Hepatocyte (in vitro differentiated cells): ENCODE measurements at places on chromosomes 2 and 18. TPM values are rescaled to one million over a fixed set of nuclear protein-coding genes. Genes with fewer than 3 reads are reported as not detected.

DNA sequence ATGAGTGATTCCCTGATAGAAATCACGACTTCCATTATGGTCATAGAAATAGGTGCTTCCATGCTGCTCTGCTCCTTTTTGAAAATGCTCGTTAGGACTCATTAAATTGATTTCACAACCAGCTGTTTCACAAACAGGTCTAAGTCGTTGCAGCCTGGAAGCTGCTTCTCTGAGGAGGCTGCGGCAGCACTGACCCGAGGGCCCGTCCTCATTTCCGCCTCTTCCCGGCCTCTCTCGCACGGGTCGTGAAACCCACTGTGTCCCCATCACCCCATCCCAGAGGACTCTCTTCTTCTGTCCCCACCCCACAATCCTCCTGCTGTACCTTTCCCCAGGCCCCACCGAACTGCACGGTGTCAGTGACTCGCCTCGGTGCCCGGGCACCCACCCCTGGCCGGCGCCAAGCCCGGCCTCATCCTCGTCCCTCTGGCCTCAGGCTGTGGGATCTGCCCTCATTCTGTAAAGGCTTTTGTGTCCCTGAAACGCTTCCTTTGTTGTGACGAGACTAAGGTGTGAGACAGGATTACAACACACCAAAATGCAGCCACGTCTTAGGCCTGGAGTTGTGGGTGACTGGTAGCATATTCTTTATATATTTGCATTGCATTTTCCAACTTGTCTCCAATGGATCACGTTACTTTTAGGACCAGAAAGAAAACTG lies 112.7 kb upstream of the CTDP1 start:
- DNase-seq: no peak
- no peaks in the 10 kb centered on the region for H3K36me3 ChIP-seq
- peak overlapping the region; percentile 90 for H3K27ac ChIP-seq
- H3K4me1 ChIP-seq: peaks cover 13% of the 10 kb centered on the region
- H3K27me3 ChIP-seq: no peaks in the 10 kb centered on the region

GRCh38 chr2:86622519-86623042 lies 1.1 kb downstream of the RNF103 start:
- H3K27me3 ChIP-seq: no peaks in the 10 kb centered on the region
- peak; percentile 43 for DNase-seq
- peaks cover 21% of the 10 kb centered on the region for H3K4me1 ChIP-seq
- peaks cover 4% of the 10 kb centered on the region for H3K36me3 ChIP-seq

GRCh38 chr18:74598350-74599001 lies 806 bp downstream of the ZNF407 start:
- peak overlapping the region; percentile 41 for H3K4me3 ChIP-seq
- peaks cover 21% of the 10 kb centered on the region for H3K4me1 ChIP-seq
- no peaks in the 10 kb centered on the region for H3K27me3 ChIP-seq
- peak overlapping the region; percentile 98 for H3K27ac ChIP-seq

GRCh38 chr2:118246726-118247125 lies 158.5 kb downstream of the INSIG2 start:
- H3K27ac ChIP-seq: no peak overlapping the region
- H3K27me3 ChIP-seq: no peaks in the 10 kb centered on the region
- H3K4me3 ChIP-seq: no peak overlapping the region
- no peaks in the 10 kb centered on the region for H3K4me1 ChIP-seq

- no peaks in the 10 kb centered on the region for H3K36me3 ChIP-seq
- no peaks in the 10 kb centered on the region for H3K4me1 ChIP-seq
- no peak overlapping the region for H3K27ac ChIP-seq
- no peak for DNase-seq
- no peak overlapping the region for H3K4me3 ChIP-seq
Measured at GRCh38 chr18:37578182-37578678, 12.6 kb upstream of the CELF4 start.

GRCh38 chr2:128781166-128781565 lies 462.5 kb upstream of the HS6ST1 start:
- no peaks in the 10 kb centered on the region for H3K4me1 ChIP-seq
- no peaks in the 10 kb centered on the region for H3K27me3 ChIP-seq
- DNase-seq: no peak
- H3K4me3 ChIP-seq: no peak overlapping the region

- H3K27me3 ChIP-seq: no peaks in the 10 kb centered on the region
- no peak overlapping the region for H3K4me3 ChIP-seq
- H3K4me1 ChIP-seq: no peaks in the 10 kb centered on the region
- H3K27ac ChIP-seq: no peak overlapping the region
Measured at GRCh38 chr2:42663106-42663780, 94.8 kb downstream of the MTA3 start.

GRCh38 chr2:56449002-56449431 lies 265.2 kb downstream of the CCDC85A start:
- no peak overlapping the region for H3K4me3 ChIP-seq
- peaks cover 4% of the 10 kb centered on the region for H3K4me1 ChIP-seq
- no peaks in the 10 kb centered on the region for H3K27me3 ChIP-seq
- peak overlapping the region; percentile 85 for H3K27ac ChIP-seq
- H3K36me3 ChIP-seq: no peaks in the 10 kb centered on the region

GRCh38 chr18:14974088-14974487 lies 226.1 kb downstream of the ANKRD30B start:
- no peaks in the 10 kb centered on the region for H3K36me3 ChIP-seq
- no peak for DNase-seq
- H3K4me3 ChIP-seq: no peak overlapping the region
- no peaks in the 10 kb centered on the region for H3K4me1 ChIP-seq
- no peak overlapping the region for H3K27ac ChIP-seq

DNA sequence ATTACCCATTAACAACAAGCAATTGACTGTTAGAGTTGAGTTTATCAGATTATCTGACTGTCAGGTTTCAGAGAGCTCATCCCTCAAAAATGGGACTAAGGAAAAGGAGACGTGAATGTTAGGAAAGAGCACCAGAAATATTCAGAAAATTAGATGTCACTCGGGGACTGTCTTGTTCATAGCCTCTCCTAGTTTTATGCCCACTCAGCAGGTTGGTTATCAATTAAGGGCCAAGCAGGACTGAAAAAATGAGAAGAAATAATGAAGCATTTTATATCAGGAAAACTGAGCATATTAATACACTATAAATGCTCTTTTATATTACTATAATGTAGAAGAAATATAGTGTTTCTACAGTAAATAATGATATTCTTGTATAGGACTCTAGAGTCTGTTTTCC lies 188.1 kb upstream of the NRXN1 start:
- H3K27ac ChIP-seq: no peak overlapping the region
- H3K27me3 ChIP-seq: no peaks in the 10 kb centered on the region
- no peaks in the 10 kb centered on the region for H3K36me3 ChIP-seq
- DNase-seq: no peak
- H3K4me3 ChIP-seq: no peak overlapping the region
- H3K4me1 ChIP-seq: no peaks in the 10 kb centered on the region

- H3K4me3 ChIP-seq: peak within 1 kb of the TSS; percentile 62
Measured at GRCh38 chr2:240557808-240558207, at the start of gene ANKMY1. Gene ANKMY1 (minus strand): TSS chr2:240557988. CDS start chr2:240557335, 653 bp downstream.

- no peak overlapping the region for H3K4me3 ChIP-seq
- DNase-seq: peak; percentile 1
- H3K4me1 ChIP-seq: no peaks in the 10 kb centered on the region
Measured at GRCh38 chr2:240502059-240502429, 55.7 kb downstream of the ANKMY1 start.

- no peak overlapping the region for H3K4me3 ChIP-seq
- DNase-seq: no peak
- no peaks in the 10 kb centered on the region for H3K36me3 ChIP-seq
- no peaks in the 10 kb centered on the region for H3K4me1 ChIP-seq
- no peaks in the 10 kb centered on the region for H3K27me3 ChIP-seq
- H3K27ac ChIP-seq: no peak overlapping the region
Measured at GRCh38 chr18:78939105-78939504, 40.5 kb upstream of the SALL3 start.

GRCh38 chr2:170740660-170741059 lies 25.5 kb downstream of the SP5 start:
- H3K4me1 ChIP-seq: no peaks in the 10 kb centered on the region
- no peak for DNase-seq
- H3K27ac ChIP-seq: no peak overlapping the region
- no peak overlapping the region for H3K4me3 ChIP-seq

- no peak overlapping the region for H3K4me3 ChIP-seq
- H3K4me1 ChIP-seq: no peaks in the 10 kb centered on the region
- H3K36me3 ChIP-seq: no peaks in the 10 kb centered on the region
- H3K27me3 ChIP-seq: no peaks in the 10 kb centered on the region
Measured at GRCh38 chr2:180742801-180743200, 237.6 kb upstream of the UBE2E3 start.

GRCh38 chr2:5561006-5561405 lies 131.2 kb upstream of the SOX11 start:
- H3K36me3 ChIP-seq: no peaks in the 10 kb centered on the region
- no peak for DNase-seq
- H3K27ac ChIP-seq: no peak overlapping the region
- H3K27me3 ChIP-seq: no peaks in the 10 kb centered on the region
- no peaks in the 10 kb centered on the region for H3K4me1 ChIP-seq

Gene AGXT
- total RNA-seq: 69.6 and 90.8 TPM in 2 replicates

Gene CRYGC
- 1.3 TPM in 1 of 2 replicates, not detected in the other for total RNA-seq

Gene PPM1B
- total RNA-seq: 48.1 and 49.1 TPM in 2 replicates

Gene SERPINB11
- not detected in 2 replicates for total RNA-seq

Gene MC5R
- not detected in 2 replicates for total RNA-seq

Gene FOXI3
- total RNA-seq: not detected in 2 replicates

Gene PARD6G
- 11.7 and 11.8 TPM in 2 replicates for total RNA-seq

Gene CRIM1
- total RNA-seq: 40.8 and 49.0 TPM in 2 replicates

Gene IL37
- not detected in 2 replicates for total RNA-seq

Gene CEP68
- 7.6 and 8.2 TPM in 2 replicates for total RNA-seq
